Inflammatory macrophage treated with lipopolysaccharide for 4 hours (primary cell): ENCODE measurements at places on chromosomes 11 and 22.

- DNase-seq: peak; percentile 58
These were observed 47.1 kb downstream of the ADM start for GRCh38 chr11:10351765-10352641.

GRCh38 chr11:20894296-20894695, 224.9 kb downstream of the NELL1 start:
- DNase-seq: no peak

DNA sequence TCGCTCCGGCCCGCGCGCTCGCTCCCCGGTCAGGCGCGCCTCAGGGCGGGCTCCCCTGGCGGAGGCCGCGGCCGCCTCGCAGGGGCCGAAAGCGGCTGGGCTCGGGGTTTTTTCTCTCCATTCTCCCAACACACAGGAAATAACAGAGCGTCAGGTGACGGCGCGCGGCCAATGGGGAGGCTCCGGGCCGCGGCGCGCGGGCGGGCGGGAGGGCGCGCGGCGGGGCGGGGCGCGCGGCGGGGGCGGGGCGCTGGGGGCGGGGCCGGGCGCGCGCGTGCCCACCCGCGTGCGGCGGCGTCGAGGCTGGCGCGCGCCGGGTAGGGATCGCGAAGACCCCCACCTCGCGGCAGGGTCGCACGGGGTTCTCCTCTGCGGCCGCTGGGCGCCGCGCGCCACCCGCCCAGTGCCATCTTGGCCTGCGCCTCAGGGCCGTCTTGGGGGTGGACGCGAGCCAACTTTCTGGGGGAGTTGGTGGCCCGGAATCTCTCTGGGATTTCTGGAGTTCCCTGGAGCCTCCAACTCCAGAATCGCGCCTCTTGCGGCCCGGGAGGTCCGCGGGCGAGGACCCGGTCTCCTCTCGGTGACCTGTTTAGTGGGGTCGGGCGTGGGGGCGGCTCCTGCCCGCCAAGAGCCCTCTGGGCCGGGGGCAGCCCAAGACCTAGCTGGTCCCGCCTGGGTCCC, at the start of gene TCF20:
TSS of gene TCF20 (minus strand) at position 144 of the 681 bp plus-strand sequence. CDS start 55,348 bp downstream, outside the sequence.
- DNase-seq: peak; percentile 83

DNA sequence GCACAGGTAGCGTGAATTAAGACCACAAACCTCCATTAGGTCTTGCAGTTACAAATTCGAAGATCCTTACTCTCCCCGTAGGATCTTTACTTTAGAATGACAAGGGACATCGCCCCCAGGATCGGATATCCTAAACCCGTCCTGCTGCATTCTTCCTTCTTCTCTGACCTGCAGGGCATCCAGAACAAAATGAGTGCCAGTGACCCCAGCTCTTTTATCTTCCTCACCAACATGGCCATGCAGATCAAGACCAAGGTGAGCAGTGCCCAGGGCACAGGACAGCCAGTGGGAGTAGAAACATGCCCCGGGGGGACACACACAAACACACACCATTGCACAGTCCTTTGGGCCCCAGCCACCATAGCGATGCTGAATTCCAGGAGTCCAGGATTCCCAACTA, 42.6 kb upstream of the MPEG1 start:
- no peak for DNase-seq

DNA sequence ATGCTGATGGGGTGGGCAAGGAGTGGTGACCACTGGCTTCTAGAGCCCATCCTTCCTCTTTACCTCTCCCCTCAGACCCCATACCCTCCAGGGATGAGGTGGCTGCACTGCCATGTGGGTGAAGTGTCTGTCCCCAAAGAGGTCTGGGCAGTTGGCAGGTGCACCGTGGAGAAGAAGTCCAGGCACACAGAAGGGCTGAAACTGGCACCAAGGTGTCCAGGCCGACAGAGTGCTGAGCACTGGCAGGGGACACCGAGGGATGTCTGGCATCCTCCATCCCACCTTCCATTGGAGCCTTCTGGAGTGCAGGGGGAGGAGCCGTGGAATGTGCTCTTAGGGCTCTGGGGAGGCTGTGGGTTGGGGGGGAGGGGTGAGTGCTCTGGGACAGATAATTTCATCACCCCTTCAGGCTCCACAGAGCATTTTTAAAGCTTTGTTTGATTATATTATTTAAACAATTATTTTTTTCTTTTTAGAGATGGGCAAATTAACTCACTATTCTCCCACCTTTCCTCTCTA, 37.9 kb downstream of the PKNOX2 start:
- DNase-seq: no peak

DNA sequence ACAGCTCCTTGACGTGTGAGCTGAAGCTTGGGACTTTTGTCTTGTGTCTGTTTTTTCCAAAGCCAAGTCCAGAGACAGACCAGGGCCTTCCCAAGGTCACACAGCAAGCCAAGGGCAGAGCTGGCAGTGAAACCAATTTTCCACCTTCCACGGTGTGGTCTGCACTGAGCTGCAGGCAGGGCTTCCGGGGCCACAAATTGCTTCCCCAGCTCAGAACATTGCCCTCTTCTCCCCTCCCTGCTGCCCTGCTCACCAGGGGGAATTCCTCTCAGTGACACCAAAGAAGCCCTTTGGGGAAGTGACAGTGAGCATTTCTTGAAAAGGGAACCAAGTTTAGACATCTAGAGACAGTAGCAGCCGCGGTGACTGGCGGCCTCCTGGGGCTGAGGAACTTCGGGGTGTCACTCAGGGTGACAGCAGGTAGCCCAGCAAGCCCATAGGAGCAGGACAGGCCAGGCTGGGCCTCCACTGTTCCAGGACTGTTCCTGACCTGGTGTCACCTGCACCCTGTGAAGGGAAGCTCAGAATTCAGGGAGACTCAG, 9.2 kb downstream of the FXYD2 start:
- DNase-seq: peak; percentile 97

DNA sequence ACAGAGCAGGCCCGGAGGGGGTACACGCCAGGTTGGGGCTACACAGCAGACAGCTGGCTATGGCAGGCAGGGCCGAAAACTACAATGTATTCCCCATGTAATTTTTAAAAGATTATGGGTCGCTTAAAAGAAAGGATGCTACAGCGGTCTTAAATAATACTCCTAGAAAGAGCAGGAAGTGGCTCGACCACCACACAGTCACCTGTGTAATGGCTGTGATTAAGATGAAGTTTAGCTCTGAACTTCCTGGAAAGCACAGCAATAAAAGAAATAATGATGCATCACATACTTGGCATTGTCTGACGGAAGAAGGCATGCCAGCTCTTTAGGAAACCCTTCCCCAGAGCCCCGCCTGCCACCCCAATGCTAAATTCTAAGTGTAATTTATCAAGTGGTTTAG, 32.6 kb downstream of the WNT11 start:
- DNase-seq: no peak

- DNase-seq: no peak
These were observed 16.6 kb downstream of the VPS37C start for GRCh38 chr11:61144511-61145179.

GRCh38 chr11:119724956-119725355, 4.0 kb downstream of the NECTIN1 start:
- no peak for DNase-seq

DNA sequence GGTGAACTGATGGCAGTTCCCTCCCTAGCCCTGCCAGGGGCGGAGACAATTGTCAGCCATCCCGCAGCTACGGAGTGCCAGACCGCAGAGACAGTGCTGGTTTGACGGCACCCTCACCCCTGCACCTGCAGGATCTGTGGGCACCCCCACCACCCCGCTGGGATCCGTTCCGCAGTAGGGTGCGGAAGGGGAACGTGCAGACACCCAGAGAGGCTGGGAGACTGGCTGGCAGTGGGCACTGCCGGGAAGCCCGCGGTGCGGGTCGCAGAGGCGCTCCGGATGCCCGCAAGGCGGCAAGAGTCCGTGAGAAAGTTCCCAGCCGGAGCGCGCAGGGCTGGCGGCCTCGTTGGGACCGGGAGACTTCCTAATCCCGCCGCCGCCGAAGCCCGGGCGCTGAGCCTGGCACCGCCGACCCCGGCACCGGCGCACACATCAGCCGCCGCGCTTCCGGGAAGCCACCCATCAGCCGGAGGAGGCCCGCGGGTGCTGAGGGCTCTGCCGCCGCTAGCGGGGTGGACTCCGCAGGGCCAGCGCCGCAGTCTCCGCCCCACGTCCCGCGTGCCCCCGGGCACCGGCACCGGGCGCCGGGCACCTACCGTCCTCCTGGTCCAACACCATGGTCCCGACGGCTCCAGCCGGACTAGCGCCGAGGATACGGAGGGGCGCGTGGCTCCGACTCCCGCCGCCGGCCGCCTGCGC, 4.3 kb upstream of the LMO1 start:
- DNase-seq: no peak

- peak; percentile 80 for DNase-seq
These were observed 29.6 kb downstream of the PAK1 start for GRCh38 chr11:77444261-77444660.

DNA sequence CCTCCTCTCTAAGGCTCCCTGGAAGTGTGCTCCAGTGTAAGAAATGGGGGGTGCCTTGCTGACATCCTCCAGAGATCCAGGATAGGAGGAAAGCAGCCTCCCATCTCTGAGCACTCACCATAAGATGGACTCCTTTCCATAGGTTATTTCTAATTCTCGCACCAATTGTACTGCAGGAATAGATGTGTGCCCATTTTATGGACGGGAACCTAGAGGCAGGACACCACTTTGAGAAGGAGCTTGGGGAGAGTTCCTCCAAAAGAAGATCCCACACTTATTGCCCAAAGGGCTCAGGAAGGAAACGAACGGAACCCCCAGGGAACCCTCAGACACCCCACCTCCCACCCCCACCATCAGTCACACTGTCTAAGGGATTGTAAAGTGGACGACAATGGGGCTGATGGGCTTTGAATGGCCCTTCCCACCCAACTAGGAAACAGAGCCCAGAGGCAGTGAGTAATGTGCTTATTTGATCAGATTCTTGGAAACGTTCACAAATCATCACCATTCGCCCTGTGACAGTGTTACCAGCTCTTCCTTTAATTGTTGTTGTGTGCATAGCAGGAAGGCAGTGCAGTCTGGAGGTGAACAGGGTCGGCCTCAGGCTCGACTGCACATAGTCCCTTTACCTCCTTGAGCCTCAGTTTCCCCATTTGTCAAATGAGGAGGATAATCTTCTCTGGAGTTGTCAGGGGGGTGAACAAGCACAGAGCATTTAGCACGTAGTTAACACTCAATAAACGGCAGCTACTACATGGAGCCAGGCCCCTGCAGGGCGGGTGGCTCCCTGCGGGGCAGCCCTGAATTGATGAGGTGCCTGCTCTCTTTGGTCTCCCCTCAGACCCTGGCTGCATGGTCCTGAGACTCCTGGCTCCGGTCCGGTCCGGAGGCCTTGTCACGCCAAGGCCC, 8.4 kb upstream of the MN1 start:
- DNase-seq: no peak

- DNase-seq: no peak
These were observed 337.0 kb downstream of the INSC start for GRCh38 chr11:15451713-15452112.

DNA sequence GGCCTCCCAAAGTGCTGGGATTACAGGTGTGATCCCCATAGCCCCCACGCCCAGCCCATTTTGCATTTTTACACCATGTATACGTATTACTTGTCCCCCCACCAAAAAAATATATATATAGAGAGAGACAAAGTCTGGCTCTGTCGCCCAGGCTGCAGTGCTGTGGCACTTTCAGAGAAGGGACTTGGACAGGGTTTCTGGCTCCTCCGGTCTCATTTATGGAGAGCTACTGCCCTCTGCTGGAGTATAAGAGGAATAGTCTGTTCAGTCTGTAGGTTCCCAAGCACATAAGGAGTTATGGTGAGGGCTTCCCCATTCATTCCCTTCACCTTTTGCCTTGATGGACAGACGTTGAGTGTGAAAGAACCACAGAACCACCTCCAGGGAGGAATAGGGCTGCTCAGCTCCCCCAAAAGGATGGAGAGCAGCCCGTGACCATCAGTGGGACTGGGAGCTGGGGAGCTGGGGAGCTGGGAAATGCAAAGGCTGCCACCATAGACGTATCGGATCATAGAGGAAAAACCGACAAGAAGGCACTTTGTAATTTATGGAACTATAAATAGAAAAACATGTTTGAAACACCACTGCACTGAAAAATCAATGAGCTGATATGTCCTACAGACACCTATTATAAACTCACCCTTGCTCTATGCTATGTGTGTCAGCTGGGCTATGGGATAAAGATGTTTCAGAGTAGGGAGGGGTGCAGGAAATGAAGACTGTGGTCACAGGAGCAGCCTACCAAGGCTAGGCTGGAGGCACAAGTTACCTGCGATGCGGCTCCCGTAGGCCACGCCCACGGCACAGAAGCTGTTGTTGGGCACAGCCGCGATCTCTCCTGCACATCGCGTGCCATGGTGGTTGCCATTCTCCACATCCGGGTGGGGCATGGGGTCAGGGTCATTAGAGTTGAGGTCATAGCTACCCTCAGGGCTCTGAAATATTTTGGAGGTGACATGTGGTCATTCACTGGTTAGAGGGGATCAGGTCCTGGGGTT, 5.2 kb downstream of the PCSK7 start:
- DNase-seq: peak; percentile 76
